ENCODE measurements at places on chromosomes 6 and 20. TPM values are rescaled to one million over a fixed set of nuclear protein-coding genes. Genes with fewer than 3 reads are reported as not detected.
A peak's percentile ranks its signal among the peaks of the same experiment; 100 is the strongest.

Gene PTCRA
- total RNA-seq: not detected

Gene PAK5
- total RNA-seq: not detected

Gene EYA2
- total RNA-seq: not detected

- H3K4me3 ChIP-seq: no peak overlapping the region
- H3K4me1 ChIP-seq: no peaks in the 10 kb centered on the region
- H3K36me3 ChIP-seq: no peaks in the 10 kb centered on the region
- no peak for DNase-seq
- H3K27ac ChIP-seq: no peak overlapping the region
Observed at GRCh38 chr6:11016452-11016851, 27.7 kb downstream of the ELOVL2 start.

- H3K27me3 ChIP-seq: no peaks in the 10 kb centered on the region
- peak overlapping the region; percentile 98 for H3K27ac ChIP-seq
- no peak for DNase-seq
- no peaks in the 10 kb centered on the region for H3K36me3 ChIP-seq
Observed at GRCh38 chr6:111769365-111770152, 103.7 kb downstream of the FYN start.
